Activated T-helper 2 cell treated with anti-CD3 and anti-CD28 coated beads, Interferon-gamma antibody, Interleukin-2, Interleukin-4, amounts not matched to agents 10 μg/mL and 5 μg/mL and 100 μg/mL, durations not matched to agents 14 hours and 24 hours and 36 hours (primary cell): ENCODE measurements at places on chromosomes 5 and 9. TPM values are rescaled to one million over a fixed set of nuclear protein-coding genes. Genes with fewer than 3 reads are reported as not detected.

LCN1 gene
- total RNA-seq, result not detected in 2 replicates

GRCh38 chr9:124792257-124793014 is 15.5 kb downstream of the OLFML2A start:
- no peak for DNase-seq

- DNase-seq, result no peak
Observed at GRCh38 chr9:91032121-91032531, 230.5 kb downstream of the SYK start.

TAF11L9 gene
- total RNA-seq, result not detected in 2 replicates

PCDHB16 gene
- total RNA-seq, result not detected in 2 replicates

- DNase-seq, result no peak
Observed at GRCh38 chr5:102226321-102226720, 69.8 kb downstream of the SLCO4C1 start.
